ENCODE measurements at places on chromosomes 3 and 15. TPM values are rescaled to one million over a fixed set of nuclear protein-coding genes. Genes with fewer than 3 reads are reported as not detected.
A peak's percentile ranks its signal among the peaks of the same experiment; 100 is the strongest.

GRCh38 chr3:158788446-158788845 lies 13.4 kb upstream of the MFSD1 start:
- no peak for ATAC-seq

Gene LCMT2
- 7.1 TPM for total RNA-seq

DNA sequence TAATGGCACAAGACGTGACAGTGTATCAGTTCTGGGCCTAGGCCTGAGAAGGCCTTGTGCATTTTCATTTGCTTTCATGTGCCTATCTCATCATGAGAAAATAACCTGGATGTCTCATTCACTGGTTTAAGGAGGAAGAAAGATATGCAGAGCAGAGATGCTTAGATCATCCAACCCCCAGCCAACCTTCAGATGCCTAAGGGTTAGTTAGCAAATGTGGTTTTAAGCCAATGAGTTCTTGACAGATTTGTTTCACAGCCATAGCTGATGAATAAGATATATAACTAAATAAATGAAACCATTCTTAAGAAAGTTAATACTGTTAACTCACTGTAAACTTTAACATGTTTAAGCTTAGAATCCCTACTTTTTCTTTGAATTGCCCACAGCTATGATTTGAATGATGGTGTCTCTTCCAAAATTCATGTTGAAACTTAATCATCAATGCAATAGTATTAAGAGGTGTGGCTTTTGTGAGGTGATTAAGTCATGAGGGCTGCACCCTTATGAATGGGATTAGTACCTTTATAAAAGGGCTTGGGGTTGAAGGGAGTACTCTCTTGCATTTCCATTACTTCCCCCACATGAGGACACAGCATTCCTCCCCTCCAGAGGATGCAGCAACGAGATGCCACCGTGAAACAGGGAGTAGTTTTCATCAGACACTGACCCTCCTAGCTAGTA lies 324.6 kb upstream of the TBC1D5 start:
- no peak for ATAC-seq

- no peak for ATAC-seq
These were observed 145.9 kb downstream of the IGF1R start for GRCh38 chr15:98794211-98794610.

- peak; percentile 39 for ATAC-seq
These were observed 28.3 kb upstream of the STIMATE start for GRCh38 chr3:52925405-52926313.

DNA sequence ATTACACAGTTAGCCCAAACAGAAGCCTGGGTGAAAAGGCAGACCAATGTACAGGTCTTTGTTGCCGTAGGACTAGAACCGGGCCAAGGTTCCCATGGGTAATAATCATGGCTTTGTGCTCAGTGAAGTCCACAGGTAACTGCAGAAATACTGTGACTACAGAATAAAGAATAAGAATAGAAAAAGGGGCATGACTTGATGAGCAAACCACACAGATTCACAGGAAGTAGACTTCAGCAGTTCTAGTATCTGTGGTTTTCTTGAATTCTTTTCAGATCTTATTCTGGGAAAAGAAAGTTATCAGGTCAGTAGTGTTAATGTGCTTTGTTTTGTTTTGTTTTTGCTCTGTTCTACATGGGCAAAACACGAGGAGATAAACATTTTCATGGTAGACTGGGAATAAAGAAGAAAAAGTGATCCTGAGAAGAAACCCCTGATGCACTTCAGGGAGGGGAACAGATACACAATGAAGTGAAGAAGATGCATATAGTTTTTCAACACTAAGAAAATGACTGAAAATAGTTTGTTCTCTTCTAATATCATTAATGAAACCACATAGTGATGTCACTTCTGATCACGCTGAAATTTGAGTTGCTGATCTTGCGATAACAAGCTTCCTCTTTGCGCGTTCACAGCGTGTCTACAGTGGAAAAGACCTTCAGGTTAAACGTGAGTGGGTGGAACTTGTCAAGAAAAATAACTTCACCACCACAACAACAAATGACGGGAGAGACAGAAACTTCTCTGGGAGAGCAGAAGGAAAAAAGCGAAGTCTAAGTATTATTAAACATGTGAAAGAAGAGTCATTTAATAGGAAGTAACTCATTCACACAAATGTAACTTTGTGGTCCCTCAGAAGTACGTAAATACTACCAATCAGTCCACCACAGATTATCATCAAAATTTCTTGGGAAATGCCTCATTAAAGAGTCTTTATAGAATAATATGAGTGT lies 315.8 kb upstream of the SATB1 start:
- peak; percentile 54 for ATAC-seq

Gene NUDT16
- total RNA-seq, result 4.5 TPM
